ENCODE measurements at places on chromosomes 6 and 20.
A peak's percentile ranks its signal among the peaks of the same experiment; 100 is the strongest.

GRCh38 chr6:135073756-135074393 lies 19.3 kb upstream of the HBS1L start:
- H3K4me3 ChIP-seq: no peak overlapping the region
- no peaks in the 10 kb centered on the region for H3K4me1 ChIP-seq
- H3K36me3 ChIP-seq: no peaks in the 10 kb centered on the region
- no peak for DNase-seq

DNA sequence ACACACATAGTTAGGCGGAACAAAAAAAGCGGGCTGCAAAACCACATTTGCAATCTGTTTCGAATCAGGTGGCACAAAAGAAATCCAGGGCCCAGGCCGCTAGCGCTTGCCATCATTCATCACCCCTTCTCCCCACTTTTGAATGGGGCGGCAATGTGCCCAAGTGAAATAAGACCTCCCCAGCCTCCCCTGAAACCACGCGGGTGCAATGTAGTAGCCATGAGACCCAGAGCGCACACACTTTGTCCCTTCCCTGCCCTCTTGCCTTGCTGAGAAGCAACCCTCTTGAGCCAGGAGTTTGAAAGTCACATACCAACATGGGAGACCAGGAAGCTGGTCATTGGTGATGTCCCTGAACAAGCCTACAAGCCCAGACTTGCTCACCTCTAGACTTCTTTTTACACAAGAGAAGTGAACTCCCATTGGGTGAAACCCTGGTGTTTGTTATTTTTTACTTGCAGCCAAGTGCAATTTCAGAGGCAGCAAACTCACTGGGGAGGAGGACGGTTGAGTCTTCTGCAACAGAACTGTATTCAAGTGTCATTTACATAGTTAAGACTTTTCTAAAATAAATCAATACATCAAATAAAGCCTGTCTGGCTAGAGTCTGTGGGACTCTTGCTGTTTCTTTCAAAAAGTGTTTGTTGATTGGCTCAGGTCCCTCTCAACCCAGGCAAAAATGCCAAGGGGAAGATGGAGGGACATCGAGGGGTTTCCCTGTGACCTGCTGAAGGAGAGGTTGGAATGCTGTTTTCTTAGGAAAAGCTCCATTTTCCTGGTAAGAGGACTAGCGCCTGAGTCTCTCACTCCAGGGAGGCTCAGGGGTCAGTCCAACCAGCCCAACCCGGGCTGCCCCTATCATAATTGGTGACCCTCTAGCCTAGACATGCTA lies 138.1 kb upstream of the PTPN1 start:
- DNase-seq: no peak
- no peak overlapping the region for H3K4me3 ChIP-seq
- no peaks in the 10 kb centered on the region for H3K36me3 ChIP-seq
- H3K4me1 ChIP-seq: peaks cover 5% of the 10 kb centered on the region
- no peaks in the 10 kb centered on the region for H3K27me3 ChIP-seq

GRCh38 chr6:17086469-17086868 lies 15.4 kb upstream of the STMND1 start:
- no peak overlapping the region for H3K27ac ChIP-seq
- peaks cover 10% of the 10 kb centered on the region for H3K27me3 ChIP-seq
- H3K4me1 ChIP-seq: no peaks in the 10 kb centered on the region
- no peaks in the 10 kb centered on the region for H3K36me3 ChIP-seq

DNA sequence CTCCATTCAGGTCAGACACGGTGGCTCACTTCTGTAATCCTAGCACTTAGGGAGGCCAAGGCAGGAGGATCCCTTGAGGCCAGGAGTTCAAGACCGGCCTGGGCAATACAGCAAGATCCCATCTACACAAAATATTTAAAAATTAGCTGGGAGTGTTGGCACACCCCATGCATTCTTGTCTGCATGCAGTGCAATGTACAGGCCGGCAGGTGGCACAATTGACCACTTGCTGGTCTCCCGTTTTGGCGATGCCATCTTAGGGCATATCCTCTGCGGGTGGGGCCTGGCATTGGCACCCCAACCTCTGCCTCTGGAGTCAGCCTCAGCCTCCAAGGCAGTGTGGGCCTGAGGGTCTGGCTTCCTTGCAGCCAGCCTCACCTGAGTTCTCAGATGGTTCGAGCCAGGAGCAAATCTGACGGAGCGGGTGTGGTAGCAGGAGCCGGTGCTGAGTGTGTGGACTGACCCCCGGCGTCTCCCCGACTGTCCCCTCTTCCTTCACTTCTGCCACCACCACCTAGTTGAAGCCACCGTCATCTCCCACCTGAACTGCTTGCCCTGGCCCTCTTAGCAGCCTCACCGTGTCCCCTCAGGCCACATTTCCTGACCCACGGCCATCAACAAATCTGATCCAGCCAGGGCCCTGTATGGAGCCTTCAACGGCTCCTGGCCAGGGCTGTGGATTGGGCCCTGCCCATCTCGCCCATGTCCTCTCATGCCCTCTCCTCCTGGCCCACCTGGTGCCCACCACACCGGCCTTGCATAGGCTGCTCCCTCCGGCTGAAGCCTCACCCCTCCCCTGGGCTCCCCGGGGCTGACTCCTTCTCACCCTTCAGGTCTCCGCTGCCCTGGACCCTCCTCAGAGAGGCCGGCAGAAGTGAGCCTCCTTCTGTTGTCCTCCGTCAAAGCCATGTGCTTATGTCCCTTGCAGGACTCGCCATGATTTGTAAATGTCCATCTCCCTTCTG lies 44.0 kb downstream of the EFCAB8 start:
- no peak overlapping the region for H3K4me3 ChIP-seq
- H3K4me1 ChIP-seq: peaks cover 30% of the 10 kb centered on the region
- H3K36me3 ChIP-seq: no peaks in the 10 kb centered on the region
- H3K27ac ChIP-seq: no peak overlapping the region
- H3K27me3 ChIP-seq: no peaks in the 10 kb centered on the region
- peak; percentile 68 for DNase-seq

GRCh38 chr20:22217712-22218352 lies 366.5 kb downstream of the FOXA2 start:
- no peak for DNase-seq
- H3K27me3 ChIP-seq: no peaks in the 10 kb centered on the region
- no peak overlapping the region for H3K4me3 ChIP-seq
- H3K27ac ChIP-seq: no peak overlapping the region

DNA sequence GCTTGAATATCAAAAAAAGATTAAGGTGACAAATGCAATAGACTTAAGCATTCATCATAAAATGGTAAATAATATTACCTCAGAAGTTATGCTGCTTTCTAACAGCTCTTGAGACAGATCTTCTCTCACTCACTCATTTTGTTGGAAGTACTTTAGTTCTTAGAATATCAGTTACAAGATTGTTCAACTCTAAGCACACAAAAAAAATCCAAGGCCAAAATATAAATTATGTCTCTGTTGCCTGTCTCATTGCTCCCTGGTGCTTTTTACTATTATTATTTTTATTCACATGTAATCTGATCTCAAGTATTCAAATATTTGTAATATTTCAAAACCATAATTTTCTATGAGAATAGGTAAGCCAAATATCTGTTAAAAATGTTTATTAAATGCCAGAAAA lies 259.4 kb upstream of the HSF2 start:
- DNase-seq: no peak
- H3K4me1 ChIP-seq: no peaks in the 10 kb centered on the region
- H3K36me3 ChIP-seq: no peaks in the 10 kb centered on the region

DNA sequence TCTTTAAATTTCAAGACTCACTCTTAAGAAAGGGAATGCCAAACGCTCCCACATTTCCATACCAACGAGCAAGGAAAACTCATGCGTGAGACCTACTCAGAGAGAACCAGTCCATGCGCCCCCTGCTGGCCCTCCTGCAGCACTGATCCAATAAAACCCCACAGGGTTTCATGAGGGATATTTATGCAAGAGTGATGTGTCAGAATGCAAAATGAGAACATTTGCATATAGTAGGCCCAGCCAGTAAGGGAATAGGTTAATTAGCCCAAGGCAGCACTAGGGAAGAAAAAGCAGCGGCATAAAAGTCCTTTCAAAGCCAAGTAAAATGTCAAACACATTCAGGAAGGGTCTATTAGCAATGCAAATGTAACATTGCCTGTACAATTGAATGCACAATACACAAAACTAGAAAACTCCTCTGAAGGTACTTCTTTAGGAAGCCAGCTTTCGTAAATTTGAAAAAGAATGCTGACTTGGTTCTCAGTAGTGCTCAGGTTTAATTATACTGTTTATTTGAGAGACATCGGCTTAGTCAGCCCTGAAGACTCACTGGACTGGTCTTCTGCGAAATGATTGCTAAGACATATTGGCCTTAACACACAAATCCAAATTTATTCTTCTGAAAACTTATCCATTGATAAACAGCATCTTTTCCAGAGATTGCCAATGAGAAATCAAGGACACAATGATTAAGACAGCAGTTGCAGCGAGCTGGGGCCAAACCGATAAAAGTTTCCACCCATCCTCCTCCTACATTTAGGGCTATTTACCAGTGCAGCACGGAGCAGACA lies 93.2 kb downstream of the GMPR start:
- H3K27ac ChIP-seq: peak overlapping the region; percentile 45
- H3K27me3 ChIP-seq: no peaks in the 10 kb centered on the region
- DNase-seq: peak; percentile 62
- H3K4me1 ChIP-seq: peaks cover 16% of the 10 kb centered on the region
- no peak overlapping the region for H3K4me3 ChIP-seq

All from T-cell (primary cell).